ENCODE measurements at places on chromosomes 16 and 17.

DNA sequence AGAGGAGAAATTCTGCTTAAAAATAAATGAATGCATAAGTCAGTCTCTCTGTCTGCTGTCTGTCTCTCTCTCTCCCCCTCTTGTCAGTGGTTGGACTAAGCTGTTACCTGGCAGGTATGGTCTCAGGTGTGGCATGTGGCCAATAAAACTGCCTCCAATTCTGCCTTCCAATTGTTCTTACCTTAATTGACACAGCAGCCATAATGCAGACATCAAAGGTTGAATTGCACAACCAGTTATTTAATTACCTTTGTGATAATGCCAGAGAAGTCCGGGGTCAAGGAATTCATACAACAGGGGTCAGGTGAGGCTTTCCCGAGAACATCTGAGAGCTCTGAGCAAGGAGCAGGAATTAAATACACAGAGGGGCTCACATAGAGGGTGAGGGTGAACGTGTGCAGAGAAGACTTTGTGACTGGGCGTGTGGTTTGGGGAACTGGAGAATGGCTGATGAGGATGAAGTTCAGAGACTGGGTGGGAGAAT is 78.8 kb upstream of the CDYL2 start:
- no peak for DNase-seq

DNA sequence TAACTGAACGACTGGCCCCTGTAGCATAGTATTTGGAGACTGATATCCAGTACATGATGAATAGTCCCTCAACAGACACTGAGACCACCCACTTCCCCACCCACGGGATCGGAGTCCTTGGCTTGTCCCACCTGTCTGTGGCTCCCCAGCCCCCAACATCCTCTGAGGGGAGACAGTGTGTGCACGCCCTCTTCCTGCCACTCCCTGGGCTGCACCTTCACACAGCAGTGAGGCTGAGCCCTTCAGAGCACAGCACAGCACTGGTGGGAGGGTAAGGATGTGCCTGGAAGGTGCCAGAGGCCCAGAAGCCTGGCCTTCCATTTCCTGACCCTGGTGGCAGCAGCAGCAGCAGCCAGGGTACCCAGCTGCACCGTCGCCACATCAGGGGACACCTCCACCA is 11.0 kb downstream of the DNASE1 start:
- no peak for DNase-seq

DNA sequence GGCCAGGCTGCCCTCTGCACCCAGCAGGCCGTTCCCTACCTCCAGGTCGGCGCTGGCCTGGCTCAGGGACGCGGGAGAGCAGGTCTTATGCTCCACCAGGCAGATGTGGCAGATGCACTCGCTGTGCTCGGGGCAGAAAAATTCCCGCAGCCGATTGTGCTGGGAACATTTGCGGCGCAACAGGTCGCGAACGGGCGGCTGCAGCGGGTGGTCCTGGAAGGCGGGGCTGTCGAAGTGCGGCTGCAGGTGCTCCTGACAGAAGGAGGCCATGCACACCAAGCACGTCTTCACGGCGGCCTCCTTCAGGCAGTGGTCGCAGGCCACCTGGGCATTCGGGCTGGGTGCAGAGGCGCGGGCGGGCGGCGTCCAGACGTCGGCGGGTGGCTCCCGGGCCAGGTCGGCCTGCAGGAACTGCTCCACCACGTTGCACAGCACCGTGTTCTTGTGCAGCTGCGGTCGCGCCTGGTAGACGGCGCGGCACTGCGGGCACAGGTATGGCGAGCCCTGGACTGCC is 439 bp downstream of the TRIM25 start:
- no peak for DNase-seq

DNA sequence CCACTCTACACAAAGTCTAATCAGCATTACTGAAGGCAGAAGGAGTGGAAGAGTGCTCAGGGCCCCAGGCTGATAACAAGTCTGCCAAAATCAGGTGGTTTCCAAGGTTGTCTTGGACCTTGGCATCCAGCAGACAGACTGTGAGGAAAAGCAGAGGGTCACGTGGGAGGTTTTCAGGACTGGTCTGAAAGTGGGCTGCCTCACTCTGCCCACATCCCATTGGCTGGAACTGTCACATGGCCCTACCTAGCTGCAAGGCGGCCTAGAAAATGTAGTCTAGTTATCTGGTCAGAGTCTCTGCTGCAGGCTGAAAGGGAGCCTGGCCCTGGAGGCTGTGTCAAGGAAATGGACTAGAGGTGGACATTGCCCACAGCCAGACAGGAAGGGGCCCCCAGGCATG is 310.7 kb upstream of the ASIC2 start:
- DNase-seq, result no peak

- DNase-seq, result no peak
These were observed 2.7 kb downstream of the TOM1L1 start for GRCh38 chr17:54903375-54903774.

- no peak for DNase-seq
These were observed 183.5 kb downstream of the SEC14L1 start for GRCh38 chr17:77324227-77324626.

DNA sequence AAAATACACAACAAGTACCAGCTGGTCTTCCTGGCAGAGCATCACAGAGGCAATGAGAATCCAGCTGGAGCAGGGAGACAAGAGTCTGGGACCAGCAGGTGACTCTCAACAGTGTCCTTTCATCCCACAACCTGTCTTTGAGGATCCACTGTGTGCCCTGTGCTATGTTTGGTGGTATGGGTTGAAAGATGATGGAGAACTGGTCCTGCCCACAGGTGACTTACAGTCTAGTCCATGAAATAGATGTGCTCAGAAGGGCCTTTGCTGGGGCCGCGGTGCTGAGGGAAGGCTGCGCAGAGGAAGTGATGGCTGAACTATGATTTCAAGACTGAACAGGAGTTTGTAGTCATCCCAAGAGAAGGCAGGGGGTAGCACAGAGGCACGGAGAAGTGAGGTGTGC is 17.9 kb downstream of the WNT3 start:
- DNase-seq, result no peak

DNA sequence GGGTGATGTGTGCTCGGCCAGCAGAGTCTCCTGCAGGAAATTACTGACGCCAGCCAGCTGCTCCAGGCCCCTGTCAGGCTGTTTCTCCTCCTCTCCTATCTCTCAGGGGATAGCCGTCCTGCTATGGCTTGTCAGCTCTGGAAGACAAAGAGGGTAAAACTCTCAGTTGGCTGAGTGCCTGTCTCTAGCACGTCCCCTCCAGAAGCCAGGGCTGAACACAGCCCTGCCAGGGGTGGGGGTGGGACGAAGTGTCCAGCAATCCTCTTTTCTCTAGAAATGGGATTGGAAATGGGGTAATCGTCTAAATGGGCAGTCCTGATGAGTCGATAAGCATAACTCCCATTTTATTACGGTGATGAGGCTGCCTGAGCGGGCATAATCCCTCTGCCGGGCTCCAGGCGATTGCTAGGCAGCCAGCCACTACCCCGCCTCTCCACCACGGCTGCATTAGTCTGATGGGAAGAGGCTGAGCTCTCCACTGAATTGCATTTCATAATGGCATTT is 89.1 kb upstream of the GNAO1 start:
- no peak for DNase-seq

DNA sequence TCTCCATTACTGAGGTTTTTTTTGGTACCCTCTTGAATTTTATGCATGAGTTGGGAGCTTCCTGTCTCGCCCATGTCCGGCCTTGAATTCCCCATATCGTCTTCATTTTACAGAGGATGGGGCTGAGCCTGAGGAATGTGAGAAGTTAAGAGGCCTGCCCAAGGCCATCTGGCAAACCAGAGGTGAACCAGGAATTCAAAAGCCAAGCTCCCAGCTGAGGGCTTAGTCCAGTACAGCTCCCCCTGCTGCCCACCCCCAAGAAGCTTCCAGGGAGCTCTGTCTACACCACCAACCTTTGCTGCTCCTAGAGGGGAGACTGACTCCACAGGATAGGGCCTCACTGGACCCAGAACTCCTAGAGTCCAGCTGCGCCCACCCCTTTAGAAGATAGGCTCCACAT is 20.7 kb upstream of the C16orf78 start:
- DNase-seq, result no peak

GRCh38 chr17:32307658-32308057 is 34.3 kb downstream of the C17orf75 start:
- no peak for DNase-seq

- peak; percentile 44 for DNase-seq
These were observed 23.6 kb downstream of the BAHCC1 start for GRCh38 chr17:81418710-81419318.

- DNase-seq, result no peak
These were observed 22.1 kb downstream of the EMP2 start for GRCh38 chr16:10558305-10558704.

- DNase-seq, result no peak
These were observed 37.2 kb downstream of the ACSM1 start for GRCh38 chr16:20660325-20660724.

DNA sequence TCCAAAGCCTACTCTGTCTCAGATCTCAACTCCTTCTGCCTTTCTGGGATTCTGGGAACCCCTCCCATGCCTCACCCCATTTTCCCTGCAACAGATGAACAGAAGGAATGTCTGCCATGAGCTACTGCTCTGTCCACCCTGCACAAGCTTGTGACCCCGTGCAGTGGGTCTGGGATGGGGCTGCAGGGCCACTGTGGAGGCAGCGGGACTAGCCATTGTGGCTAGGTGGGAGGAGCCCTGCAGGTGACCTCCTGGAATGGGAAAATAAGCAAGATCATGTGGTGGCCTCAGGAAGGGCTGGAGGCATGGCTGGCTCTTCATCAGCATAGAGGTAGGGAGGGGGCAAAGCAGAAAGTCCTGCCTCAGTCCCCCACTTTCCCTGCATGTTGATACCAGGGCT is 13.7 kb downstream of the PDP2 start:
- no peak for DNase-seq

DNA sequence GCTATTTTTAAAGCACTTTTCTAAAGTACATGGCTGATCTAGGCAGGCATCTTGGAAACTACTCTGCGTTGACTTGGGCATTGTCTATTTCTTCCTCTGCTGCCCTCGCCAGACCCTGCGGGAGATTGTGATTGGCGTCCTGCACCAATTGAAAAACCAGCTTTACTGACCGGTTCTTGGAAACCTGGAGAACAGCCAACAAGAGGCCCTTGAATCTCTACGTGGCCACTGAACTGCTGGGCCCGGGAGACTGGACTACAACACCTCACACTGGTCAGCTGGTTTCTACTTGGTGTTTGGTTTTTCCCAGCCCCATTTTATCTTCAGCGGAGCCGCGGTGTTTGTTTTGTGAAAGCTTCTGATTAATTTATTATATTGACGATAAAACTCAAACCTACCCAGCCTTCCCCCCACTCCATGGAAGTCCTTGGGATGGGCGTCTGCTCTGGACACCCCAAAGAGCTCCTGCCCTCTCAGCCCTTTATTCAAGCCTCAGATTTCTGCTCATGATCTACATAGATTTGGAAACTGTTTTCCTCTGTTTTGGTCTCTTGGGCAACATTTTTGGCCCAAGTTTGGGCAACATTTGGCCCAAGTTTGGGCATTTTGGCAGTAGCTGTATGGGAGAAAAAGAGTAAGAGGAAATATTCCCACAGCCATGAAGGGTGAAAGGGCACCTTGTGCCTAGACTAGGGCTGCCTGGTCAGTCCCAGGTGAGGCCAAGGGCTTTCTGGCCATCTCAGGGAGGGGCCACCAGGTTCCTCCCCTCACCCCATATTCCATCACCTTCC is 4.7 kb downstream of the MLX start:
- no peak for DNase-seq

DNA sequence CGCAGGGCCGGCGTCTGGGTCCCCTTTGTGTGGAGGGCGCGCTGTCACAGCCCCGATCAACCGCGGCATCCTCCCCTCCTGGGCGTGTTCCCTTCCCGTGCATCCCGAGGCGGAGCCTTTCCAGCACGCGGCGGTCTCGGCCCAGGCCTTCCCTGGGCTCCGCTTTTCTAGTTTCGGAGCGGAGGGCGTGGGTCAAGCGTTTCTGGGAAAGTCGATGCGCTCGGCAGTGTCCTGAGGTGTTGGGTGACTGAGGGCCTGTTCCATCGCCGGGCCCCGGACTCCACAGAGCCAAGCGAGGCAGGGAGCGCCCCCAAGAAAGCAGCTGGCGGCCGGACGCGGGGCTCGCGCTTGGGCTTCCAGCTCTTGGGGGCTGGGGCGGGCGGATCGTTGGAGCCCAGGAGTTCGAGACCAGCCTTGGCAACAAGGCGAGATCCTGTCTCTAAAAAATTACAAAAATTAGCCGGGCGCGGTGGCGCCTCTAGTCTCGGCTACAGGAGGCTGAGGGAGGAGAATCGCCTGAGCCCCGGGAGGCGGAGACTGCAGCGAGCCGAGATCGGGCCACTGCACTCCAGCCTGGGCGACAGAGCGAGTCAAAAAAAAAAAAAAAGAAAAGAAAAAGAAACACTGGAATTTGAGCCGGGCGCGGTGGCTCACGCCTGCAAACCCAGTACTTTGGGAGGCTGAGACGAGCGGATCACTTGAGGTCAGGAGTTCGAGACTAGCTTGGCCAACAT is 806 bp downstream of the IFT140 start:
- DNase-seq, result no peak

DNA sequence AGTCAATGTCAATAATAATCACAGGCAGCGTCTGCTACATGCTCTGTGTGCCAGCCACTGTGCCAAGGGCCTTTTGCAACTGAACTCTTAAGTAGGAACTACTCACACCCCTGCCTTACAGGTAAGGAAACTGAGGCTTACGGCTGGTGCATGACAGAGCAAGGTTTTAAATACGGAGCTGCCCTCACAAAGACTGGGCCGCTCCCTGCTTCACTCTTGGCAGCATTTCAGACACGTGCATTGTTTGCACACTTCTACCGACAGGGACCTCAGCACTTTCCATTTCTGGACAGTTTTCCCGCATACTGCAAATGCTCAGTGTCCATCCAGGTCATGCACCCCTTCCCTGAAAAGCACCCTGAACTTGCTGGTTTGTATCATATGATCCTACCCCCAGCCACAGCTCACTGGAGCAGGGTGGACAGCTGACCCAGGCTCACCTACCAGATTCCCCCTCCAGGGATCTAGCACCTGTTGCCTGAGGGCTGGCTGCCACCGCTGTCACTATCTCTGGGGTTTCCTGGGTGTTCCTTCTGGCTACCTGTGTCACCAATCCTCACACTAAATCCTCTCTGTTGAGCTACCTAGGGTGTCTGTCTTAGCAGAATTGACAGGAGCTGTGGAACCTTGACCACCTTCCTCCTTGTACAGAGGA is 142.9 kb downstream of the C16orf78 start:
- DNase-seq, result no peak

DNA sequence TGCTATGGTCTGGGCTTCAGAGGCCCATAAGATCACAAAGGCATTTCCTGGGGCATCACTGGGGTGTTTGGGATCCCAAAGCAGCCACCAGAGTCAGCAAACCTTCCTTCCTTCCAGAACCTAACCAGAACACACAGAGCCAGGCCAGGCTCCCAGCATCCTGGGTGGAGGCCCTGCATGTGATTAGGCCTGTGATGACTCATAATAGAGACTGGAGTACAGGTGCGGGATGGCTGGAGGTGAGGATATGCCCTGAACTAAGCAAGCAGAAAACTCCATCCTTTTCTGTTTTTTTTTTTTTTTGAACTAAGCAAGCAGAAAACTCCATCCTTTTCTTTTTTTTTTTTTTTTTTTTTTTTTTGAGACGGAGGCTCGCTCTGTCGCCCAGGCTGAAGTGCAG is 17.7 kb upstream of the GFOD2 start:
- no peak for DNase-seq

Data from fibroblast of skin of right quadriceps (primary cell).